ENCODE measurements at places on chromosomes 6 and 20.

GRCh38 chr6:12233693-12234571, 56.2 kb upstream of the EDN1 start:
- peak; percentile 80 for DNase-seq

DNA sequence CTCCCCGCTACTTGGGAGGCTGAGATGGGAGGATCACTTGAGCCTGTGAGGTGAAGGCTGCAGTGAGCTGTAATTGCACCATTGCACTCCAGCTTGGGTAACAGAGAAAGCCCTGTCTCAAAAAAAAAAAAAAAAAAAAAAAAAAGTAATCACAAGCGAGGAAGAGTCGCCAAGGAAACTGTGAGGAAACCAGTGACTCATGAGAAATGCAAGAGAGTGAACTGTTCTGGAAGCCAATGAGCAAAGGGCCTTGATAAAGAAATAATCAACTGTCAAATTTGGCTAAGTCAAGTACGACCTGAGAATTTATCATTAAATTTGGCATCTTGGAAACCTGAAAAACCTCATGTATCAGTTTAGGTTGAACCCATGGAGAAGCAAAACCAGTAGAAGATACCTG, 16.1 kb upstream of the LAMP5 start:
- peak; percentile 73 for DNase-seq

DNA sequence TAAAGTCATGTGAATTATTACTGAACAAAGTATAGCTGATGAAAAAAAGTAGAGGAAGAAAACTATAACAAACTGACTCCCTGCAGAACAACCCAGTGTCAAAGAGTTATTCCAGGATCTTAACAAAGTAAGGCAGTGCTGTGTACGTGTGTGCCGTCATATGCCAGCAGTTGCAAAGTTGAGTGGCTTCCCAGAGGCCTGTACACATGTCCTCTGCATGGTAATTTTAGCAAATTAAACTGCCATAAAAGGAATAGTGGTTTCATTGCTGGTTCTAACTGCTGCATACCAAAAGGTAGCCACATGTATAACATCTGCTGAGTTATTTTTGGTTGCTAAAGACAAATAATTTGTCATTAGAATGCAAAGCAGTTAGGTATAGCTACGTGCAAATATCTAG, 44.8 kb downstream of the RIPOR2 start:
- no peak for DNase-seq

- no peak for DNase-seq
Observed at GRCh38 chr20:60331688-60332300, 373.6 kb downstream of the CDH26 start.

DNA sequence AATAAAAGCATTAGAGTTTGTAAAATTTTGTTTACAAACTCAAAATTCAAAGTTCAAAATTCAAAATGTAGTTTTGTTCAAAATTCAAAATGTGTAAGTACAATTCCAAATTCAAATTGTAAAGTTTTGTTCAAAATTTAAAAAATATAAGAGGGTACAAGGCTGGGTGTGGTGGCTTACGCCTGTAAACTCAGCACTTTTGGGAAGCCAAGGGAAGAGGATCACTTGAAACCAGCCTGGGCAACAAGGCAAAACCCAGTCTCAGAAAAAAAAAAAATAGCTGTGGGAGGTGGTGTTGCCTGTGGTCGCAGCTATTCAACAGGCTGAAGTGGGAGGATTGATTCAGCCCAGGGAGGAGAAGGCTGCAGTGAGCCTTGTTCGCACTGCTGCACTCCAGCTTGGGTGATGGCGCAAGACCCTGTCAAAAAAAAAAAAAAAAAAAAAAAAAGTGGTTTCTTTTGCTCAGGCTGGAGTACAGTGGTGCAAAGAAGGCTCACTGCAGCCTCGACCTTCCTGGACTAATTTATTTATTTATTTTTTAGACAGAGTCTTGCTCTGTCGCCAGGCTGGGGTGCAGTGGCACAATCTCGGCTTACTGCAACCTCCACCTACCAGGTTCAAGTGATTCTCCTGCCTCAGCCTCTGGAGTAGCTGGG, 5.4 kb upstream of the ZBTB12 start:
- DNase-seq: peak; percentile 89

DNA sequence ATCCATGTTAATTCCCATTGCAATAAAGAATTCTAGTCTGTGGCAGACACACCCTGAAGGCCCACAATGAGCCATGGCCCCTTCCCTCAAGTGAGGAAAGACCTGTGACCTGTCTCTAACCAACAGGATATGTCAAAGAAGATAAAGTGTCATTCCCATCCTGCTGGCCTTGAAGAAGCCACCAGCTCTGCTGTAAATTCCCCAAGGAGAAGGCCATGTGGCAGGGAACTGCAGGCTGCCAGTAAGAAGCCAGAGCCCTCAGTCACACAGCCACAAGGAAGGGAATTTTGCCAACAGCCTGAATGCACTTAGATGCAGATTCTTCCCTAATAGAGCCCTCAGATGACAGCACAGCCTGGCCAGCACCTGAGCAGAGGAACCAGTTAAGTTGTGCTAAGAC, 24.8 kb downstream of the VIP start:
- no peak for DNase-seq

- DNase-seq: no peak
Observed at GRCh38 chr6:6942091-6942490, 165.7 kb upstream of the RREB1 start.

GRCh38 chr6:169092375-169092774, 161.3 kb downstream of the THBS2 start:
- DNase-seq: no peak

GRCh38 chr6:81565071-81565470, 187.4 kb downstream of the TENT5A start:
- DNase-seq: no peak

DNA sequence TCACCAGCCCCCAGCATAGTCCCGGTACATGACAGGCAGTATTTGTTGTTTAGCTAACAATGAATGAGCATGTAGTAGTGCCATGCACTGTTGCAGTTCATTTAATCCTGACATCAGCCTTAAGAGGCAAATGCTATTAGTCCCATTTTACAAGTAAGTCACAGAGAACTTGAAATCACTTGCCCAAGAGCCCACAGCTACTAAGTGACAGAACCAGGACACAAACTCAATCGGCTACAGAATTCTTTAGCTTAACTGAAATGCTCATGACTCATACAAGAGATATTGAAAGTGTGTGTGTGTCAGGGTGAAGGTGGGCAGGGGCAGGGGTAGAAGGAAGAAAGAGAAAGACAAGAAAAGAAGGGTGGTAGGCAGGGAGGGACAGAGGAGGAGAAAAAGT, 52.7 kb downstream of the UNC5CL start:
- no peak for DNase-seq

- DNase-seq: peak; percentile 41
Observed at GRCh38 chr6:3650959-3651697, 100.4 kb downstream of the PXDC1 start.

DNA sequence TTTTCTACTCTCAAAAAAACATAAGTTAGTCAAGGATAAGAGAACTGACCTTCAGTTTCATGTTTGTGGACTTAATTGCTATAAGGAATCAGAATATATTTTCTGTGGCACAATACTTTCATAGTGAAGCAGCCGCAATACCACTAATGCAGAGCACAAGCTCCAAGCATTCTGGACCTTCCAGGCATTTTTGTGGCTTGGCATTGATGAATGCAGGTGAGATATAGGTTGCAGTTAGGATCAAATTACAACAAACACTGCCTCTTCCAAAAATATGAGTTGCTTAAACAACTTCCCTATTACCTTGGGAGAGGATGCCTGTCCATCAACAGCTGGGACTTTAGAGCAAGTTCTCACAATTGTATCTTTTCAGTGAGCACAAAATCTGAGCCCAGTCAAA, 162.8 kb upstream of the RSPO3 start:
- DNase-seq: no peak

- peak; percentile 80 for DNase-seq
Observed at GRCh38 chr6:11330413-11330760, 97.9 kb upstream of the NEDD9 start.

DNA sequence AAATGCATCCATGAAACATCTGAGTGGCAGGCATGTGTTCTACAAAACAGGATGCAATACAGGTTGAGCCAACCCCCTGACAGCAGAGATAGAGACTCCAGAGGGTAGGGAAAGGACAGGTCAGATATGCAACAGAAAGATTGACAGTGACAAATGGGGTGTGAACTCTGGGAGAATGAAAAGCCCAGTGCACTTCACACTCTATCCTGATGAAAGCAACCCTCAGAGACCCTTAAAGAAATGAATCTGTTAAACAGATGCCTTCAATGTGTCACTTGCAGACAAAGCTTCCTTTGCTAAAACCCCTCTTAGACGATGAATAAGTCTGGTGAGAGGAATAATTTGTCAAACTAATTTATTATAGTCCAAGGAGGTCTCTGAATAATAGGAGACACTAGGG, 89.9 kb downstream of the RFPL4B start:
- no peak for DNase-seq

DNA sequence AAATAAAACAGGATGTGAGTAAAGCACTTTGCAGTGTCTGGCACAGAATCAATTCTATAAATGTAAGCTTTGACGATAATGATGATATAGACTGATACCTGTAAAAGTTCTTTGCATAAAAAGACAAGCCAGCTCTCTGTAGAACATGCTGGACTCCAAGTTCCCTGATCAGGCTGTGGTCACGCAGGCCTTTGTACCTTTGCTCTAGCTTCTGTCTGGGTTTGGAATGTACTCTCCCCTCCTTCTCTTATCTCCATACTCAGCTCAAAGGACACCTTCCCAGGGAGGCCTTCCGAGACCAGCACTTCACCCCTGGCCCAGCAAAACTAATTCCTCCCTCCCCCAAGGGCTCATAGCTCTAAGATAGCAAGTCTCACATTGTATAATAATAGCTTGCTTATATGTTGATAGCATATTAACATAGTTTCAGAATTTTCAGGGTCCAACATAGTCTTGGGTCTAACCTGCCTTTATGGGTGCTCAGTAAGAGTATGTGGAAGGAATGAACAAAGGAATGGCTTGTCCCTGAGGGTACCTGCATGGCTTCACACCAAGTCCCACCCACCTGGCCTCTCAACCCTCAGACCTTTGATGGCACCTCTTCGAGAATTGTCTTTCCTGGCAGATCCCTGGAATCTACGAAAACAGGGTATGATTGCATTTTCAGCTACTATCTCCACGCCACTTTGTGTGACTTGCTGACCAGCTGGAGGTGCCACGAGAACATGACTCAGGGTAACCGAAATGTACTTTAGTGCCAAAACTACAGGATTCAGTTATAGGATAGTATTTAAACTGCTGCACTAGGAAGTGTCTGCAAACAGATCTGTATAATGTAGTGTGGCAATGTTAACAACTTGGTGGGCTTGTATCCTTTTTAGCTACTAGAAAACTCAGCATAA, 41.7 kb upstream of the PIM1 start:
- DNase-seq: peak; percentile 22
